Fibroblast of upper back skin (primary cell): ENCODE measurements at places on chromosomes 6 and 20.

DNA sequence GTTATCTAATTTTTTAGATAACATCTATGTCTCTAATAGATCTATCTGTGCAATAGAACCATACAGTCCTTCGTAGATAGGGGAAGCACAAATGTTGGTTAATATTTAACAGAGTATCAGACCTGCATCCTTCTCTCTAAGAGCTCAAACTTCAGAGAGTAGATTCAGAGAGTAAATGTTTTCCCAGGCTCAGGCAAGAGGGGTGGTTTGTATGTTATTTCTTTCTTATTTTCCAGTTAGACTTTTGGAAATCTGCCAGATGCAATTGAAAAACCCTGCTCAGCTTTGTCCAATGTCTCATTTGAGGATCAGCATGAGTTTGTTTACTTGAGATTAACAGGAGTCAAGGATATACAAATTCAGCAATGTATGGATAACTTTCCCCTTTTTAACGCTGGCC, 361.9 kb downstream of the BCKDHB start:
- no peak for DNase-seq

GRCh38 chr6:169866140-169866534, 114.7 kb downstream of the ERMARD start:
- DNase-seq = no peak

- no peak for DNase-seq
These were observed 118.2 kb downstream of the TENT5A start for GRCh38 chr6:81634155-81634880.

DNA sequence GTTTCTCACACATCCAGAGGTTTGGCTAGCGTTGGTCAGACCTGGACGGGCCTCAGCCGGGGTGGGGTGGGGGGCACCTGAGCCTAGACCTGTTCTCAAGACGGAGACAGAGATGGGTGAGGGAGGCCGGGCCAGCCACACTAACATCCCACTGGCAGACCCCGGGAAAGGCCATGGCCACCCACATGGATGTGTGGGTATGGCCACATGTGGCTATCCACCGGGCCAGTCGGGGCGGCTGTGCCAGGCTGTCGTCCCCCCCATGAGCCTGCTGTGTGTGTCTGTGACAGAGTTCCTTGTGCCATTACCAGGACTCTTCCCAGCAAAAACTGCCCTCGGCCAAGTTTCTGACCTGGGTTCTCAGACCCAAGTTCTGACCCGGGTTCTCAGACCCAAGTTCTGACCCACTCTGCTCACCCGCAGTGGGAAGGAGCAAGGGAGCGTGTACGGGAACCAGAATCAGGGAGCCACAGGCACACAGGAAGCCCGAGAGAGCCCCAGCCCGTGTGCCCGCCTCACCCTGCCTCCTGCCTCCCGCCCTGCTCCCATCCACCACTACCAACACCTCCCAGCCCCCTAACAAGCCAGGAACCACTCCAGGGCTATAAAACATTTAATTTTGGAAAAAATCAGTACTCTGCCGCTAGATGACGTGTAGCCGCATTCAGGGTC, 255.5 kb downstream of the TAF4 start:
- DNase-seq = no peak

DNA sequence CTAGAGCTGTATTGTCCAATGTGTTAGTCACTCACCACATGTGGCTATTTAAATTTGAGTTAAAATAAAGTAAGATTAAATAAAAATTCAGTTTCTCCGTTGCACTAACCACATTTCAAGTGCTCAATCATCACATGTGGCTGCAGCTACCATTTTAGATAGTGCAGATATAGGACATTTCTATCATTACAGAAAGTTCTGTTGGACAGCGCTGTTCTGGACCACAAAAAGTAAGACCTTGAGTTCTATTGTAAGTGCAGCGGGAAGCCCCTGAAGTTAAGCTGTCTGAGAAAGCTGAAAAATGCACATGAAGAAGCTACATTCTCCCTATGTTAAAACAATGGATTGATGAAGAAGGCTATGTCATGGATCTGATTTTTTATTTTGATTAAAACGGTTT, 1.1 kb downstream of the ORC3 start:
- no peak for DNase-seq

DNA sequence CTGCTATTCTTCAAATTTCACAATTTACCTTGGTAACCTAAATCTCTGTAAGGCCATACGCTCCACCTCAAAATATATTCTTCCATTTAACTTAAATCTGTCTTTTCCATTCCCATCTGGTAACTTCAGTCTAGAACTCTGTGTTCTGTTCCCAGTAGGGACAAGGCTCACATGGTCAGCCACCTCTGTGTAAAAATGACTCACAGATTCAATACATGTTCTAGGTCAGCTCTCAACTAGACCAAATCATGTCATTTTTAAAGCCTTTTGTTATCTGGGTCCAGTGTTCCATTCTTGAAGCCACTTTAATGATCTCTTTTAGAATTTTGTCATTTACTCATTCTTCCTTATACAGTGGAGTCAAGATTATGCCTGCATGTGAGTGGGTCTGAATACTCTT, 315.6 kb upstream of the CITED2 start:
- no peak for DNase-seq

GRCh38 chr6:40743690-40744446, 156.7 kb upstream of the LRFN2 start:
- no peak for DNase-seq

DNA sequence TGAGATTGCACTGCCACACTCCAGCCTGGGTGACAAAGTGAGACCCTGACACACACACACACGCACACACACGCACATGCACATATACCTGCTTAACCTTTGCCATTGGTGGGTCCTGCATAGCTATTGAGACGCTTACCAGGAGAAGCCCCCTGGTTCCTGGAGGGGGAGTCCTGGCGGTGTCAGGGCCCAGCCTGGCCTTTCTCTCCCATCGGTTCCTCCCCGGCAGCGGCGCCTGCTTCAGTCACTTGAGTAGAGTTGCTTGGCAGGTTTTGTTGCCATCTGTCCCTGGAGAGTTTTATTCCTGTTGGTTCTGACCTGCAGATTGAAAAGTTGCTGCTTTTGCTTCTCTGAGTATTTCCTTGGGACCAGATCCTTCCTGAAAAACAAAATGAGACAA, 20.6 kb upstream of the FAM209A start:
- DNase-seq = no peak

- no peak for DNase-seq
These were observed 72.1 kb downstream of the MAP3K5 start for GRCh38 chr6:136720045-136720770.

DNA sequence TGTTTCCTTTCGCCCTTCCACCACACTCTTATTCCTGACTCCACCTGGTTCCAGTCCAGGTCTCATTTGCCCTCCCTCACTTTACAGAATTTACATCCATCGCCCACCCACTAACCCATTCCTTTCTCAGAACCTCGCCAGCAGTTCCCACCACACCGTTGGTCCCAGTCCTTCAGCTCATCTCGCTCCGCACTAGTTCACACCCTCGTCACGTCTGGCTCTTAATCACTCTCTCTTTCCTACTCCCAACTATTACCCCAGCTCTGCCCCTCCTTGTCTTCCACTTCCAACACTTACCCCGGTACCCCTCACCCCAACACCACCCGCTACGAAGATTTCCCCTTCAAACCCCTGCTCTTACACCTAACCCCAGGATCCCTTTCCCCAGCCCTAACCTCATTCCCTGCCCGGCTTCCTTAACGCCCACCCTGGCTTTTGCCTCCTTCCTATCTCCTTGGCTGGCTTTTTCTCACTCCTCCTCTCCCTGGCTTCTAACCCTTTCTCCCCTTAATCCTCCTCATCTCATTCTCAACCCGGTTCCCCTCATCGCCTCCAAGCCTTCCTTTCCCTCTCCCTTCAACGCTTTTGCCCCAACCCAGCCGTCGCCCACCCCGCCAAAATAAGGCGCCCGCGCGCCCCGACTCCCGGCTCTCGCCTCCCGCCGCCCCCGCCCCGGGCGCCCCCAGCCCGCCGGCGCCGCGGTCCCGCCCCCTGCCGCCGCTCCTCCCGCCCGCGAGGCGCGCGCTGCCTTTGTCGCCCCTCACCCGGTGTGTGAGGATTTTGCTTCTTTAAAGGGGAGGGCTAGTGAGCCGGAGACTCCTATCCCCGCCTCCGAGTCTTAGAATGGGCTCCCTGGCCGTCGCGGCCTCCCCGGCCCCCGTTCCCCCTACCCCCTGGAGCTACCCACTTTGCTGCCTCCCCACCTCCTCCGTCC, 542 bp downstream of the USP49 start:
- DNase-seq = no peak

DNA sequence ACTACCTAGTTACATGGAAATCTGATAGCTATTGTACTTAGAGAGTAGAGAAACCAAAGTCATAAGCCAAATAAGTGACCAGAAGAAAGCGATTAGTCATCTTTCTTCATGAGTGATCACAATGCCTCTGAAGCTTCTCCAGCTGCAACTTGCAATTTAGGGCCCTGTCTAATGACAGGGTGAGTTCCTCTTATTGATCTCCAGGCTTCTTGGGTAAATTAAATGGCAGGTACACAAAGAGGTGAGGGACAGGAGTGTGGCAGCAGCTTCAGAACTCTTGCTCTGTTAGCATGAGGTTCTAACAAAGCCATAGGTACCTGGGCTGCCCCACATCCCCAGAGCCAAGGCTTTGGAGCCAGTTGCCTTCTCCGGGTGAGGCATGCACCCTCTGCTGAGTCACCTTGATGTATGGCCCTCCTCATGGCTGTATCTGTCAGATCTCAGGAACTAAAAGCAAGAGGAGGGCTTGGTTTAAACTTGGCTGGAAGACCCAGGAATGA, 60.8 kb downstream of the PRDM1 start:
- peak; percentile 12 for DNase-seq

- no peak for DNase-seq
These were observed 431.4 kb upstream of the RUNX2 start for GRCh38 chr6:44896701-44897100.

DNA sequence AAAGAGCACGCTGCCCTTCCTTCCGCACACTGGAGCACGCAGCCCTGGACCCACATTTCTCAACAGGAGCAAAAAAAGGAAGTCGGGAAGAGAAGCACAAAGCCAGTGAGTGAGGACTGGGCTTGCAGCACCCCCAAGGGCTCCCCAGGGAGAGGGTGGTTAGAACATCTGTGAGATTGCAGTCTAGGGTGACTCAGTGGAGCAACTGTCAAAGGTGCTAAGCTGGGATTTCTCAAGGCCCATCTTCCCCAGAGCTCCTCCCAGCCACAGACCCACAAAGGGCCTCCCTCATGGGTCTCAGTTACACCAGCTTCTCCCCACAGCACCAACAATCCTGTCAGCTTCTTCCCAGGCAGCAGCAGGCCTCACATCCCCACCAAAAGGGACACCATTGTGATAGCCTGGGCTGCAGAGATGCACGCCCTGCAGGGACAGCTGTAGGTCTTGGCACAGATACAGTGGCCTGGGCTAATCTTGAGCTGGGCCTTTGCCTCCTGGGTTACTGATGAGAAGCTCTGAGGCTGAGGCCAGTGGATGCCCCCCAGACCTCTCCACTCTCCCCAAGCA, 39.6 kb upstream of the CD93 start:
- DNase-seq = peak; percentile 77

DNA sequence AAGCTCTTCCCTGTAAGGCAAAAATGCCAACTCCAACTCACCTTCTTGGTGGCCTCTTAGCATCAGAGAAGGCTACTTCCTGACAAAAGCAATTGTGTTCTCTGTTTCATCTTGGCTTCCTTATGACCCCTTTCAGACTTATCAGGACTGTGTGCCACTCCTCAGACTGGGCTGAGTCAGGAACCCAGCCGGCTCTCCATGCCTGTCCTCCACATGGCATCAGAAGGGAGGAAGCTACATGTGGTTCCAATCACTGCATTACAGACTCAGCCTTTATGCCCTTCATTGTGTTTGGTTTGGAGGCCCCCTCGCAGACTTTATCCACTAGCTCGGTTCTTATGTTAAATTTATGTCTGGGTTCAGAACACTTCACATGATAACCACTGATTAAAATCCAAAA, 142.5 kb downstream of the SLC24A3 start:
- no peak for DNase-seq

GRCh38 chr6:151067684-151068596, 171.8 kb upstream of the AKAP12 start:
- DNase-seq = peak; percentile 80

GRCh38 chr6:111379302-111379701, 103.7 kb downstream of the REV3L start:
- DNase-seq = no peak

DNA sequence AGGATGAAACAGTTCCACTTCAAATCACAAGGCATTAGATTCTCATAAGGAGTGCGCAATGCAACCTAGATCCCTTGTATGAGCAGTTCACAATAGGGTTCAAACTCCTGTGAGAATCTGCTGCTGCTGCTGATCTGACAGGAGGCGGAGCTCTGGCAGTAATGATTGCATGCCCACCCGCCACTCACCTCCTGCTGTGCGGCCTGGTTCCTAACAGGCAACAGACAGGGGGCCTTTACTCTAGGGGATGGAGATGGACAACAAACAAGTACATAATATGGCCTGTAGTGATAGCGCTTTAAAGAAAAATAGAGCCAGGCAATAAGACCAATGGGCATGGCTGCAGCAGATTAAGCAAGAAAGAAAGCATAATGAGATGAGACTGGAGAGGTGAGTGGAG, 2.7 kb upstream of the TBC1D22B start:
- DNase-seq = no peak

GRCh38 chr20:37200376-37200775, 21.0 kb upstream of the MROH8 start:
- no peak for DNase-seq

GRCh38 chr6:7312616-7313504, at the start of gene SSR1:
SSR1 (minus strand) TSS chr6:7313199; CDS start chr6:7313120, 79 bp downstream.
- peak; percentile 97 for DNase-seq

GRCh38 chr6:93323630-93324029, 95.7 kb downstream of the EPHA7 start:
- no peak for DNase-seq

- DNase-seq = no peak
These were observed 37.4 kb downstream of the CITED2 start for GRCh38 chr6:139337001-139337400.

GRCh38 chr20:49602345-49603208, 34.6 kb upstream of the PTGIS start:
- no peak for DNase-seq

DNA sequence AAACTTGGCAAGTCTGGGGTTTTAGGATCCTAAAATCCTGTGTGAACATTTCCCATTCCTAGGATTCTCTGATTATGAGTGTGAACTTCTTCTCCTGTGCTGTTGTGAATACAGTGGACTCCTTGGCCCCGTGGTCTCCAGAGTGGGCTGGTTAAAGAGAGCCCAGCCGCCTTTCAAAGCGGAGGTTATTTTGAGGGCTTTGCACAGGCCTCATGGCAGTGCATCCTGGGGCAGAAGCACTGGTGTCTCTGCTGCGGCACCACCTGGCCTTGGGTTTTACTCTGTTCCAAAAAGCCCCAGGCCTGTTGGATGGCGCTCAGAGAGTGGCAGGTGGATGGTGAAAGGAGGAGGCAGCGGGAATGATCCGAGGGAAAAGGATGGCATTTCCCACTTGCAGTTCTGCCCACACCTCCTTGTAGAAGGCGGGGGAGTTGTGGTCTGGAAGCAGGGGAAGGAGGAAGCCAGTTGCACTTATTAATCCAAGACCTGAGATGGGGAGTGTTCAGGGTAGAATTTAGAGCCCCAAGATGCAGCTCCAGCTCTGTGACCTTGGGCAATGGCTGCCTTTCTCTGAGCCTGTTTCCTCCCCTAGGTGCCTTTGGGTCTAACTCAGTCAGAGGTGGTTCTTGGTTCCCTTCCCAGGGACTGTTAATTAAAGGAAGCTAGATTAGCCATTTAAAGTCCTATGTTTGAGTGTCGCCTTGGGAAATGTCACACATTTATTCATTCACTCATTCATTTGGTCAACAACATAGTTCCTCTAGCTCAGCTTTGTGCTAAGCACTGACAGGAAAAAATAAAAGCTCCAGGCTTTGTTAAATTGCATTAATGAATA, 22.4 kb downstream of the MMP24 start:
- DNase-seq = peak; percentile 34

GRCh38 chr20:63969838-63970713, at the start of gene ZNF512B:
ZNF512B (minus strand) TSS chr20:63969930; CDS start chr20:63967950, 1,980 bp downstream.
- DNase-seq = peak; percentile 65
